ENCODE measurements at places on chromosomes 4 and X.

- DNase-seq, result peak; percentile 45
These were observed 39.8 kb upstream of the NAP1L5 start for GRCh38 chr4:88737307-88737941.

GRCh38 chr4:119238068-119238722, 25.7 kb downstream of the USP53 start:
- DNase-seq, result no peak

DNA sequence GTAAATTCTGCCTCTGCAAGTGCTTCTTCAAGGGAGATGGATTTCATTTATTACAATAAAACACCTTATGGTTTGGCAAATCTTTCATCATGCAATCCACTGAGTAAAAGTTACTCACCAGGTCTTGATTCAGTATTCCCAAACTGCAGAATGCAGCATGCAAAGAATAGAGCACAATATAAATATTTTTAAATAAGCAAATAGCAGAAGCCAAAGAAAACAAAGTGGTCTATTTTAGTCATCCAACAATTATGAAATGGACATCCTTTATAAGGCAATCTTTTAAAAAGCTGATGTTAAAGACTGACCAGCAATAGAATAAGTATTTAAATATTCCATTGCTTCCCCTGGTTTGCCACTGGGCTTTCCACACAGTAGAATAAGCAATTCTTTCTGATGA, 59.5 kb downstream of the SLC39A8 start:
- DNase-seq, result no peak

DNA sequence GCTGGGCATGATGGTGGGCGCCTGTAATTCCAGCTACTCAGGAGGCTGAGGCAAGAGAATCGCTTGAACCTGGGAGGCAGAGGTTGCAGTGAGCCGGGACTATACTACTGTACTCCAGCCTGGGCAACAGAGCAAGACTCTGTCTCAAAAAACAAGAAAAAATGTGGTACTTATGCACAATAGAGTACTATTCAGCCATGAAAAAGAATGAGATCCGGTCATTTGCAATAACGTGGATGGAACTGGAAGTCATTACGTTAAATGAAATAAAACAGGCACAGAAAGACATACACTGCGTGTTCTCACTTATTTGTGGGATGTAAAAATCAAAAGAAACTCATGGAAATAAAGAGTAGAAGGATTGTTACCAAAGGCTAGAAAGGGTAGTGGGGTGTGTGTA, 12.1 kb downstream of the RPGR start:
- no peak for DNase-seq

DNA sequence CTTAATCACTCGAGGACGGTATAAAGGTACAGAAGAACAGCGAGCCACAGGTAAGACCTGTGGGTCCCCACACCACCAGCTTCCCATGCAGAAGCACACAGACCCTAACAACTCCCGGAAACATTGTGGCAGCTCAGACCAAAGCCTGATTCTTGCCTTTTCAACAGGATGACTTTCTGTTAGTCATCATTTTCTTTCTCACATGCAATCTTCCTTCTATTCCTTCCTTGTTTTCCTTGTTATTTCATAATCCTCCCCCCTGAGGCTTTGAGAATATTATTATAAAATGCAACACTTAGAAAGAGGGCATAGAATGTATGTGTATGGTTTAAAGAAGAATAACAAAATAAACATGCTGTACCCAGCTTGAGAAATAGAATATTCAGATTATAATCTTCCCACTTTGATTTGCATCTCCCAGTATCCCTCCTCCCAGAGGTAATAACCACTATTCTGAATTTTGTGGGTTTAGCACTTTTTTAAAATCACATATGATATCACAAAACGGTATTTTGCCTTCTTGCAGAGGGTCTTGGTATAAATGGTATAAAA, 100.9 kb downstream of the FHDC1 start:
- no peak for DNase-seq

GRCh38 chr4:176274441-176274840, 5.4 kb upstream of the ASB5 start:
- no peak for DNase-seq

- no peak for DNase-seq
These were observed 109.3 kb downstream of the AFF2 start for GRCh38 chrX:148609515-148610327.

- no peak for DNase-seq
These were observed 8.8 kb upstream of the GRPR start for GRCh38 chrX:16114611-16115010.

- no peak for DNase-seq
These were observed 19.1 kb downstream of the PAGE2 start for GRCh38 chrX:55107911-55108310.

DNA sequence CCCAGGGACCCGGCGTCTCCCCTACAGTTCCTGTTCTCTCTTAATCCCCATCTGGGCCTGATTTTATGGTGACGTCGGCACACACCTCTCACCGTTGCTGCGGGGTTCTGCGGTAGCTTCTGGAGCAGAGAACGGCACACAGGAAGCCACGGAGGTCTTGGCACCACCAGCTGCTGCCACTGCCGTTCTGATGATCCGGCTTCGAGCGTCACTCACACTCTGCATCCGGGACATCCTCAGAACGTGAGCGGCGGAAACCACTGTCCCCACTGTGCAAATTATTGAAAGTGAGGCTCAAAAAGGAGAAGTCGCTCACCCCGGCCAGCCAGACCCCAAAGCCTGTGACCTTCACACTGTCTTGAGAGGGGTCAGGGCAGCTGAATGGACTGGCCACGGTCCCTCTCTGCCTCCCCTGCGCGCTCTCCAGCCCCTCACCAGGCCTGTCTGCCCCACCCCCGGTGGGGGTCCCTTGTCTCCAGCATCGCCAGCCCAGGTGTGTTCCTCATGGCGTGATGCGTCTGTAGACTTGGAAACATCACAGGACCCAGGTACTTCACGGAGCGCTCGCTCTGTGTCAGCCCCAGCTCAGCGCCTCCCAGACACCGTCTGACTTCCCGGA, 201.1 kb downstream of the AFAP1 start:
- DNase-seq, result no peak

DNA sequence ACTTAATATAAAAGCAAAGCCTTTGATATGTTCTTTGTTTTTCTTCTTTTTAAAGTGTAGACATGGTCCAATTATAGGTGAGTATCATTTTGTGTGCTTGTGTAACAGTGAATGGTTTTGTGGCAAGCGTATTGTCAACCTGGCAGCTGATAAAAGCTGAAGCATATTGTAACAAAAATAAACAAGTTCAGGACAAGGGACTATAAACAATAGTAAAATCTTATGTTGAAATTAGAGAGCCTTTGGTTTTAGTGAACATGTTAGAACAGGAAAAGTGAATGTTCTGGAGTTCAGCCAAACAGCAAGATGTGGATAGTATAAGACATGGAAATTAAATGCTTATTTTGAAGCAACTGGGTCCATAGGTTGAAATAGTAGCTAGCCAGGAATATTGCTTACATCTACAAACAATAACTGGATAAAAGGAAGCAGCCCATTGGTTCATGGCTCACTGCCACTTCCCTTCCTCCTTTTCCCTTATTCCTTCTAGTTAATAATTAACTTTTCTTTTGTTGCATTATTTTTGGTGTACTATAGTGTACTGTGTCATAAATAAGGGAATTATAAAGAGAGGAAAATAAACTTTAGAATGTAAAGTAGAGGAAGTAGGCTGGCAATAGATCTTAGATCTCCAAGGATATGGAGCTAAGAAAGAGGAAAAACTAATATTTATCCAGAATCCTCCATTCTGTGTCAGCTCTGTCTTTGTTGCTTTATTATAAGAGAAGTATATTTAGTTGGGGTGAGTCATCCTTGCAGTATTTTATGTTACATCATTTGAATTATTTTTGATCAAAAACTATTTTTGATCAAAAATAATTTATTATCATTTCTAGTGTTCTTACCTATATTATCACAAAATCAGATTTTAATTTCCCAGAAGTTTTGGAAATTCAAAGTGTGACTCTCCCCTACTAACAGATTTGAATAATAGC, 65.6 kb downstream of the MRPL1 start:
- no peak for DNase-seq

DNA sequence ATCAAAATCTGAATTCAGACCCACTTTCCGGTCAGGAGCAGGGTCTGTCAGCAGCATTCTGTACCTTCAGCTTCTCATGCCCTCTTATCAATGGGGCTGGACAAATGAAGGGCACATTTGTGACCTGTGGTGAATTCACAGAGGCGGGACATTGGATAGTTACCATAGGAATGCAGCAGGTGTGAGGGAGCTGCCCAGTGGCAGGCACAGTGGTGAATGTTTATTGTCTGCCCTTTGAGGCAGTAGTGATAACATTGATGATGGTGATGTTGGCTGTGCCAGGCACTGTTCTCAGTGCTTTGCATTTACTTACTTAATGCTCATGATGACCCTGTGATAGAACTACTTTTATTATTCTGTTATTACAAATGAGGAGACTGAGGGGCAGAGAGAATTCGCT, 101.2 kb upstream of the KIT start:
- DNase-seq, result no peak

GRCh38 chrX:41002026-41002425, 83.2 kb upstream of the USP9X start:
- no peak for DNase-seq

- DNase-seq, result no peak
These were observed 21.5 kb downstream of the SUPT20HL2 start for GRCh38 chrX:24292353-24292752.

- no peak for DNase-seq
These were observed 417.4 kb downstream of the CCSER1 start for GRCh38 chr4:90544532-90545045.

- no peak for DNase-seq
These were observed 8.2 kb downstream of the CASP3 start for GRCh38 chr4:184641022-184641421.

DNA sequence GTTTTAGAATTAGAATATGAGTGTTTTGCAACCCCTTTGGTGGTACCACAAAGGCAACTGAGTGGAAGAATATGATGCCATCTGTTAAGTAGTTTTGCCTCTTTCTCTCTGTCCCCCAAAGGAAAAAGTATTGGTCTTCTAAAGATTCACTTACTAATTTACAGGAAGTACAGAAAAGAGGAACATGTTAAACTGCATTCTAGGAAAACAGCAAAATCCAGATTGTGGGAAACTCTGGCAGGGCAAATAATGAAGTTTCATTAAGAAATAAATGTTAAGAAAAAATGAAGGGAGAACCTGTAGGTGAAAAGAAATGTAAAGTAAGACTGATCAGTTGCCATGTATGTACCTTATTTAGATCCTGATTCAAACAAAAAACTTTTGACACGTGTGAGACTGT, 39.3 kb downstream of the NSUN7 start:
- DNase-seq, result no peak

- DNase-seq, result no peak
These were observed 688 bp downstream of the UFSP2 start for GRCh38 chr4:185424905-185425646.

- no peak for DNase-seq
These were observed at the start of gene TEX28 for GRCh38 chrX:154294791-154295574. Gene TEX28, minus strand, starts transcription at chrX:154295124. Its CDS starts 3,007 bp downstream, at chrX:154292117.

GRCh38 chrX:110851780-110852179, 56.2 kb upstream of the CHRDL1 start:
- DNase-seq, result no peak

DNA sequence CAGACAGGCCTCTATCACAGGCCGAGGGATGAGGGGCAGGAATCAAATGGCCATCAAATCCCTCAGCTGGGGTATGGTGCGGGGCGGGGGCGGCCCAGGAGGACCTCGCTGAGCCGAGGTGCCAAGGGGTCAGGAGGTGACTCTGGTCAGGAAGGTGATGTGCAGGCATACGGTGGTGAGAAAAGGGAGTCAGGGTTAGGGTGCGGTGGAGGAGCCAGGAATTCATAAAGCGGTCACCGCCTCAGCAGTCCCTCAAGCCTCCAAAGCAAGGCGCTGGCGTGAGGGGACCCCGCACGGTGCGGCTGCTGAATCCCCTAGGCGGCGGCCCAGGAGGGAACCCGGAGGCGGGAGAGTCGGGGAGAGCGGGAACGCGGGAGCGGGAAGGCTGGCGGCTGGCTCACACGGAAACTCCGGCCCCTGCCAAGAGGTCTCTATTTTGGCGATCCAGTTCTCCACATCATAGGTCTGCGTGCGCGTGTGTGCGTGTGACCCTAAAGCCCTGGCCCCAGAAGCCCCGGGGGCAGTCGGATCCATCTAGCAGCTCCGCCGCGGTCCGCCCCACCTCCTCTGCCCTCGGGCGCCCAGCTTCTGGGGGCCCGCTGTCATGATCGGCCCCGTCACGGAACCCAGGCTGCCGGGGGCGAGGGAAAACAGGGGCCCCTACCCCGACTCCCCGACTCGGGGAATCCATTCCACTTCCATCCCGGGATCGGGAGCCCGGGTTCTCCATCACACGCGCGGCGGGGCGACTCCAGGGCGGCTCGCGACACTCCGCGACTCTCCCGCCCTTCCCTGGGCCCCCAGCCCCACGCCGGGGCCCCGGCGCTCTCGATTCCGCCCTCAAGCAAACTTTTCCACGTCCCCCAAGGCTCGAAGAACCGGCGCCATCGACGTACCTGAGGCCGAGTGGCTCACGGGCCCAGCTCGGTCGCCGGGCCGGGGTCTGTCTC, 593 bp downstream of the ELF4 start:
- DNase-seq, result peak; percentile 46

DNA sequence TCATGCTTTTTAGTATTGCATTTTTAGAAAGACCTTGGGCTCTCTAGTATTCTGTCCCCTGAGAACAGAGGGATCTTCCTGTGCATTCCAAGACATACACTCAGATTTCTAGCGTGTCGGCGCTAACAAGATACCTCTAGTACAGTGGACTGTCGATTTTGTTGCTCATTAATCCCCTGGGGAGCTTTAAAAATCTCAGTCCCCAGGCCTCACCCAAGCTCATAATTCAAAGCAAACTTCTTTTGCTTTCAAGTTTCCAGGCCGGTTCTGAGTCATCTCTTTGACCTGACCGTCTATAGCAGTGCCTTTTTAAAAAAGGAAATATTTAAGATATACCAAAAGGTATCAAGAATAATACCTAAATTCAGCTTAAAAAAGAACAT, 137.0 kb downstream of the AMMECR1 start:
- DNase-seq, result no peak

DNA sequence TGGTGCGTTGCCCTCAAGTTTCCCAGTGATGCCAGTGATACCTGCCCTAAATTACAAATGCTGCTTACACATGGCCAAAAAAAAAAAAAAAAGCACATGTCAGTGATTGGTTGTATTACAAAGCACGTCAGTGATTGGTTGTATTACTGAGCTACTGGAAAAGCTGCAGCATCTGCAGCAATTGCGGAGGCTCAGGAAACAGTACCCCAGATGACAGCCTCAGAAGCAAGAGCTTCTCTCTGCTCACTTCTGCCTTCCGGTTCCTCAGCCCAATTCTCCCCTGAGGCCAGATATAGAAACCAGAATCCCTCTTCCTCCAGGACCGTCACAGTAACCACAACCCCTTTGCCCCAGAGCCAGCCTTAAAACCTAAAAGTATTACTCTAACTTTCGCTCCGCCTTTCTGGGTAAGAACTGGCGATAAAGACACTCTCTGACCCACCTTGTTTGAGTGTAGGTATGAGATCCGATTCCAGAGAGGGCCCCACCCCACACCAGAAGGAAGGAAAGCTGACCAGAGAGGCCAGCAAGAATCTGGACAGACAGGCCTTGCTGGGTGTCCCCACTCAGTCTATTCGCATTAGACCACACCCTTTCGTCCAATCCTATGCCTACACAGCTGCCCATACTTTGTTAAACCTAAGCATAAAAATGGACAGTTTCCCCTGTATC, 85.0 kb upstream of the SORBS2 start:
- no peak for DNase-seq

- no peak for DNase-seq
These were observed 28.8 kb downstream of the NEK1 start for GRCh38 chr4:169583563-169583962.

- no peak for DNase-seq
These were observed 52.6 kb upstream of the PAGE1 start for GRCh38 chrX:49748211-49748956.

Measured in mesothelial cell of epicardium (in vitro differentiated cells).